ENCODE measurements at places on chromosomes 13 and 19.

DNA sequence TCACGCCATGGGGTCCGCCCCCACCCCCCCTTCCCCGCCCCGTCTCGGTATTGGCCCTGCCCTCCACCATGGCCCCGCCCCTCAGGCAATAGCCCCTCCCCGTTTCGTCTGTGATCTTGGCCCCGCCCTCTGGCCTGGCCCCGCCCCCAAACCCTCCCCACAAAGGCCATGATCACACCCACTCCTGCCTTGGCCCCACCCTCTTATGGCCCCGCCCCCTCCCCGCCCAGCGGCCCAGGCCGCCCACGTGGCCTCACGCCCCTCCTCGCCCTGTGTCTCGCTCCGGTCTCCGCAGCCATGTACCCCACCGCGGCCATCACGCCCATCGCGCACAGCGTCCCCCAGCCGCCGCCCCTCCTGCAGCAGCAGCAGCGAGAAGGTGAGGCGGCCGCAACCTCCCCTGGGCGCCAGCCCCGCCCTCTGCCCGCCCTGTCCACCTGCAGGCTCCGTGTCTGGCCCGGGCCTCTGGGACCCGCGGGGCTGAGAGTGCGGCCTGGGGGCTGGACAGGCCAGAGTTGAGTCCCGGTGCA lies 61.3 kb downstream of the CELF5 start:
- DNase-seq: peak; percentile 28

- DNase-seq: no peak
Observed at GRCh38 chr19:1492474-1493006, 1.6 kb downstream of the REEP6 start.

DNA sequence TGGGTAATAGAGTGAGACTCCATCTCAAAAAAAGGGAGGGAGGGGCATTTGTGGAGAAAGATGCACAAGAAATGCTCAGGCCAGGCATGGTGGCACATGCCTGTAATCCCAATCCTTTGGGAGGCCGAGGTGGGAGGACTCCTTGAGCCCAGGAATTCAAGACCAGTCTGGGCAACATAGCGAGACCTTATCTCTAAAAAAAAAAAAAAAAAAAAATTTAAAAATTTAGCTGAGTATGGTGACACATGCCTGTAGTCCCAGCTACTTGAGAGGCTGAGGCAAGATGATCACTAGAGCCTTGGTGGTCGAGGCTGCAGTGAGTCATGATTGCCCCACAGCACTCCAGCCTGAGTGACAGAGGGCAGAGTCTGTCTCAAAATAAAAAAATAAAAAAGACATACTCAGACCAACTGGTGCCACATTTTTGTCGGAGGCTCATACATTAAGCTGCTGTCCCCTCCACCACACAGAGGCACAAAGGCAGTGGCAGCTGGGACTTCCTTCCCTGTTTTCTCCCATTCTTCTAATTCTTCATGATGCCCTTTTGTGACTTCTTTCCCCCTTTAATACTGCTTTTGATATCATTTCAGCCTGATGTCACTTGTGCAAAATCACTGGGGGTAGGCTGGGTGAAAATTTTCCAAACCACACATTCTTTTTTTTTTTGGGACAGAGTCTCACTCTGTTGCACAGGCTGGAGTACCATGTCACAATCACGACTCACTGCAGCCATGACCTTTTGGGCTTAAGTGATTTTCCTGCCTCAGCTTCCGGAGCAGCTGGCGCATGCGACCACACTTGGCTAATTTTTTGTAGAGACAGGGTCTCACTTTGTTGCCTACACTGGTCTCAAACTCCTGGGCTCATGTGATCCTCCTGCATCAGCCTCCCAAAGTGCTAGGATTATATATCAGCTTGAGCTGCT lies 26.8 kb upstream of the CXCL17 start:
- DNase-seq: no peak

- no peak for DNase-seq
Observed at GRCh38 chr13:20360041-20360491, 127.9 kb upstream of the GJB6 start.

All from right lung (tissue), 10 donors.